ENCODE measurements at places on chromosomes 5 and 9. TPM values are rescaled to one million over a fixed set of nuclear protein-coding genes. Genes with fewer than 3 reads are reported as not detected.

DNA sequence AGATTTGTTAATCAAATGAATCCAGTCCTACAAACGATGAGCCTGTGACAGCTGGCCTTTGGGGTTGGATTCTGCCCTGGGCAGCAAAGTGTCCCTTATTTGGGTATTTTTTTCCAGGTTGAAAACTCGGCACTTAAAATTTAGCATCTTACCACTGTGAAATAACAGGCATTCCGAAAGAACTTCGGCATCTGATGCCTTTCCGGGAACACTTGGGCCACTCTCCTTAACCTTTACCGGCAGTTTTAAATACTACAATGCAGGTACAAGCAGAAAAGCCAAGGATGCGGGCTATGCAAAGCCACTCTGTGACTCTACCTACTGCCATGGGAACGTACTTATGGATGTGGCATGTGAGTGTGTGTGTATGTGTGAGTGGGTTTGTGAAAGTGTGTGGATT is 1.0 kb upstream of the RASGRF2 start:
- no peak for DNase-seq

GRCh38 chr9:90259311-90260246 is 383.0 kb downstream of the DIRAS2 start:
- no peak for DNase-seq

DNA sequence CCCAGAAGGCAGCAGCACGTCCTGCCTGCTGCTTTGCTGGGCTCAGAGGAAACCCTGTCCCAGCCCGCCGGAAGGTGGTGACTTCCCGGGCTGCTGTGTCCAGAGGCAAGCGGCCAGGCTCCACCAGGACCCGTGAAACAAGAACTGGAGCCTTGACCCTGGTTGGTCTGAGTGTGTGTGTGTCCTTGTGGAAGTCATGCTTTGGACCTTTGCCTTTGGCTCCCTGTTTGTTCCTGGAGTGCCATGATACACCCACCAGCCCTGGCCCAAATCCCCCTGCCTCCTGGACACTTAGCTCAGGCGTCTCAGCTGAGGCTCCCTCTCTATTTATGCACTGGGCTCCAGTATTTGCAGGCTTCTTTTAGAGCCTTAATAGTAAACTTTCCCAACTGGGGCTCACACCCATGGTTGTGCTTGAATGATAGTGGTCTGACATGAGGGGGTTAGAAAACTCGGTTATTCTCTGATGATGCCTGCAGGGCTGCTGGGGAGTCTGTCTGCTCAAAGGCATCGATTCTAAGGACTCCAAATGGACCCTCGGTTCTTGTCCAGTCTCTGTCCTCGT is 72.2 kb downstream of the C9orf50 start:
- no peak for DNase-seq

DNA sequence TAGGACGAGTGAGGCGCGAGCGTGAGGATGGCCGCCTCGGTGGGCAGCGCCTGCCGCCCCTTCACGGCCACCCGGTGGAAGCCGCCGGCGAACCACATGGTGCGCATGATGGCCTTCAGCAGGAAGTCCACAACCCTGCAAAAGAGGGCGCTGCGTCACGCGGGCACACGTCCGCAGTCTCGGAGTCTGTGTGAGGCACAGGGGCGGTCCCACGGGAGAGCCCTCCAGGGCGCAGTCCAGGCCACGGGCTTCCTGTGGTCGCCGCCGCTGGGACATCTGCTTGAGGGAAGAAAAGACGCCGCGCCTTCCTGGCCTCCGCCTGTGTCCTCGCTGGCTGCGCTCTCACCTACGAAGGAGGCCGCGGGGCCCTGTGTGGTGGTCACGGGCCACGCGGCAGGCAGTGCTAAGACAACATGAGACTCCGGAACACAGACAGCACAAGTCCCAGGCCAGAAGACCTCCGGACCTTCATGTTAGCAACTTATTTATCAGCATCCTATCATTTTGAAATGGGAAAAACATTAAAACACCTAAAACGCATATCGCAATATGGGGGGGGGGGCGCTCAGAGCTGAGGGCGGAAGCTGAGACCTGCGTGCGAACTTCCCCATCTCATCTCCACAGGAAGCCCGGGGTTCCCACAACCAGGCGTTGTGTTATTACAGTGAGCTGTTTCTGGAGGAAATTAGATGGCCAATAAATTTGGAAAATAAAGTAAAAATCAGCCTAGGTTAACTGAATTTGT is 28.8 kb downstream of the LPCAT1 start:
- DNase-seq: no peak

DNA sequence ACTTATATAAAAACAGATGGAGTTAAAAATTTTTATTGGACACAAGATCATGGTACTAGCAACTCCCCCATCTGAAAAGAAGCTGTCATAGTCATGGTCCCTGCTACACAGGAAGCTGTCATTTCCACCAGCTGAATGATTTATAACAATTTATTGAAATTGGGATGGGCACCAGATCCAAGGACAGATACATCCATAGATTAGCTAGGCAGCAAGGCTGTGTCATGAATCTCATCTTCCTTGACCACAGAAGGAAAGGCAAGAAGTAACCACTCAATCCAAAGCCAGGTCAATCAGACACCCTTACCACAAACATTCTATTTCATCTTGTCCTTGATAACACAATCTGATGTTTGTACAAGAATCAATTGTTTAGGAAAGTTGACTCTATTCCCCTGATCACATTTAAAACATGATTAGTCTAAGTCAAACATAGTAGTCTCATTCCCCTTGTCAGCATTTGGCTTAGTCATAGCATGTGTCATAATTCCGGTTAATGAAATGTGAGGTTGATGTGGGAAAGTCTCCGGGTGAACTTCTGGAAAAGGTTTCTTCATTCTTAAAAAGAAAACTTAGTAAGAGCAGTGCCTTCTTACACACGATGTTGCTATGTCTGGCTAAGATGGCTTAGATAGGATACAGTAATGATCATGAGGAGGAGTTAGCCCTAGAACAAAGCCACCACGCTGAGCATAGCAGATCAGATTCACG is 462.6 kb upstream of the PAPPA start:
- no peak for DNase-seq

DNA sequence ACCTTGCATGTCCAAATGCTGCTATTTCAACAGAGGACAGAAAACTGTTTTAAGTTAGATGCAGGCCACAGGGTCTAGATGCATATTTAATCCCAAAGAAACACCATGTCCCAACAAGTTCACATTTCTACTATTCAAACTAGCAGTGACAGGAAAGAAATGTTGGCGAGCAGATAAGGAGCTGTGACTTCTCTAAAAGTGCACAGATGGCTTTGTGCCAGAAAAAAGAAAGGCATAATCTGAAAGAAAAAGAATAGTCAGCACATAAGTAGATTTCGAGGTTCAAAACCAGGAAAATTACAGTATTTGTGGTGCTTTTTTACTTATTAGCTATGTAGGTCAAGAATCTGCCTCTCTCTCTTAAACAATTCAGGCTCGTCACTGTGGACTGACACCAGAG is 178.3 kb downstream of the DNAH5 start:
- no peak for DNase-seq

DNA sequence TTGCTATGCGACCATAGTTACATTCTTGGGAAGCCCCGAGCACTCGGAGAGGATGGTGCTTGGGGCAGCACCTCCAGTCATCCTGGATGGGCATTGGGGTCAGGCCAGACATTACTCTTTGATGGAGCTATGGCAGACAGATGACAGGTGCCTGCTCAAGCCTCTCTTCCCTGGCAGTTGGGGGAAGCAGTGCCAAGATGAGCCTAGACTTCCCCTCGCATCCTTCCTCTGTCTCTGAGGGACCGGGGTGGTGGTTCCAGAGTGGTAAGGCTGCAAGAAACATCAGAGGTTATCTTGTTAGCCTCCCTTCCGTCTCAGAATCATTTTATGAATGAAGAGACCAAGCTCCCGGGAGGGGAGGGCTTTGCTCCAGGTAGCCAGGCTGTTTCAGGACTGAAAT is 2.8 kb upstream of the HMCN2 start:
- no peak for DNase-seq

GRCh38 chr9:70868041-70868440 is 253.4 kb downstream of the TRPM3 start:
- no peak for DNase-seq

DNA sequence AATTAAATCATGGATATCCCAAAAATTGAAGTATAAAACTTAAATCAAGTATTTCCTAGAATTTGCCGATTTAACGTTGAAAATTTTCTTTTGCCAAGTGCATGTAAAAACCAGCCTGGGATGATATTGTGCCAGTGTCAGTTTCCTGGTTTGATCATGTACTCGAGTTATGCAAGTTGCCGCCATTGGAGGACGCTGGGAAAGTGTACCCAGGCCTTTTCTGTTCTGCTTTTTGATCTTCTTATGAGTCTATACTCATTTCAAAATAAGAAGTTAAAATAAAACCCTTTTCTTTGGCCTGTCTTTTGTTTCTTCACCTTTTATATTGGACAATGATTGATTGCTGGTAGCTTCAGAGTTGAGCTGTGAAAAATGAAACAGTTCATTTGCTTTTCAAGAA is 93.1 kb upstream of the NFIL3 start:
- DNase-seq: no peak

- no peak for DNase-seq
Observed at GRCh38 chr5:9877488-9877887, 247.3 kb upstream of the TAS2R1 start.

- DNase-seq: no peak
Observed at GRCh38 chr5:148827723-148828122, 1.3 kb downstream of the ADRB2 start.

- no peak for DNase-seq
Observed at GRCh38 chr5:170749911-170750431, 33.6 kb upstream of the GABRP start.

- DNase-seq: no peak
Observed at GRCh38 chr5:157026789-157027424, 32.0 kb downstream of the HAVCR1 start.

GRCh38 chr9:34419716-34420504 is 38.5 kb downstream of the FAM219A start:
- DNase-seq: no peak

GRCh38 chr5:127419683-127420257 is 97.7 kb upstream of the PRRC1 start:
- no peak for DNase-seq

DNA sequence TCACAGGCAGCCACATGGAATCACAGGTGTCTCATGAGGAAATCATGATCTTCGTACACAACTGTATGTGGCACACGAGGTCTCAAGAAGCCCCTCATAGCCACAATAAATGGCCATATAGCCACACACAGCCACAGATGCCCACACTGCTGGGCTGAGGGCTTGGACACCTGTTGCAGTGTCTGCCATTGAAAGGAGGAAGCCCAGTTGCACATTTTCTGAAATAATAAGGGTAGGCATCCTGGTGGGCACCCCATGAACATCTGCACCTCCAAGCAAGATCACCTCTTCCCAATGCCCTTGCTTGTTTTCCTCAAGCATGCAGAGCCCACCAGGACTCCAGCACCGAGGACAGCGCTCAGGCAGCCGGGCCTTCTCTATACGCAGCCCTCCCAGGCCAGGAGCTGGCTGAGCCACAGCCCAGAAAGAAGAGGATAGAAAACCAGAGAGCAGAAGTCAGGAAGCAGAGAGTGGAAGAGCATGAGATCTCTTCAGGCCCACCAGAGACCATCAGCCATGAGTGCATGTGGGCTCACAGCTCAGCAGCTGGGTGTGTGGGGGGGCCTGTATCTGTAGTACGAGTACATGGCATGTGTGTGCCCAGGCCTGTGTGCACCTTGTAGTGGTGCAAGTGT is 1.0 kb upstream of the ACSL6 start:
- DNase-seq: peak; percentile 25

GRCh38 chr9:116020146-116020545 is 133.4 kb upstream of the PAPPA start:
- no peak for DNase-seq

GRCh38 chr5:149898811-149899210 is 45.8 kb downstream of the PDE6A start:
- DNase-seq: no peak

DNA sequence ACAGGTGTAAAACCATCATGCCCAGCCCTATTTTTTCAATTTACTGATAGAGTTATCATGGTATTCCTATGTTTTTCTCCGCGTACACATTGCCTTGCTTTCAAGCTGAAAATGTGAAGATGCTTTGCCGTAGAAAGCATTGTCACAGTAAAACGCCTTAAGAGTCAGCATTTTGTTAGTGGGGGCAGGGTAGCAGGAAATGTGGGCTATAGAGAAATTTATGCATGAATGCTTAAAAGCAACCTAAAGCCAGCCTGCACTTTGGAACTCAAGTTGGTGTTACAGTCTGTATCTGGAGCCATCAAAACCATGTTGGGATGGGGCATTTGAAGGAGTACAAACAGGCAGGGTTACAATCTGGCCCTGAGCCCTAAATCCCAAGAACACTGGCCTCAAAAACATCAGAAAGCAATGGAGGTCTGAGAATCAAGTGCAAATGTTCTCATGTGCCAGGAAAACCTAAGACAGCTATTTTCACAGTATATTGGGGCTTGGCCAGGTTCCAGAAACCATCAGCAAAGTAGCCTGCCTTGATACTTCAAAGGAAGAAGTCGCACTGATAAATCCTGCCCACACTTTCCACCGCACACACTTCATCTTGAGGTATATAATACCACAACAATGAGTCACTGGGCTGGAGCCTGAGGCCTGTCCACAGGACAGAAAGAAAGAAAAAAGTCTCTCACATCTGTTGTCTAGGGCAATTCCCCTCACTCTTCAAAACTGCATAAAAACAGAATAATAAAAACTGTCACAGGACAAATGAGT is 313.8 kb downstream of the ENC1 start:
- DNase-seq: peak; percentile 51

DNA sequence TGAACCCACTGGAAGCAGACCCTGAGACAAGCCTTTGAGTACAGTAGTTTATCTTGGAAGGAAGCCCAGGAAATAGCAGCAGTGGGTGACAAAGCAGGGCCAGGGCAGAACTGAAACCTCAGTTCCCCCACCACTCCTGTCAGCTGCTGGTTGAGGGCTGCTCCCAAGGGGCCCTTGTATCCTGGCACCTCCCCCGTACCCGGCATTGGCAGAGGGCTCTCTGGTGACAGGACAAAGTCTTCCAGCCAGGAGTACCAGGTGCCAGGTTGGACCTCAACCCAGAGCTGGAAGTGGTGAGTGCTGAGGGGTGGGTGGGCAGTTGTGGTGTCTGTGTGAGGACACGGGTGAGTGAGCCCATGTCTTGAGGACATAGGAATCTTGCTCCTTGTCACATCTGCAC is 123.3 kb downstream of the PHF2 start:
- no peak for DNase-seq

- no peak for DNase-seq
Observed at GRCh38 chr9:97753975-97754374, 56.8 kb upstream of the XPA start.

GRCh38 chr5:147487031-147487750 is 22.7 kb downstream of the DPYSL3 start:
- DNase-seq: no peak

Gene THBS4
- 2.8 TPM for polyA plus RNA-seq

Gene DOCK8
- polyA plus RNA-seq: 5.2 TPM

Gene SYNPO
- polyA plus RNA-seq: 47.2 TPM

Gene NIPAL4
- 14.6 TPM for polyA plus RNA-seq

Gene SLC34A1
- 0.04 TPM for polyA plus RNA-seq

Gene OR1L4
- not detected for polyA plus RNA-seq

Gene ATOX1
- polyA plus RNA-seq: 121 TPM

Gene CXCL14
- polyA plus RNA-seq: 107 TPM

Gene MAP1B
- 35.2 TPM for polyA plus RNA-seq

Gene TNFSF15
- 0.92 TPM for polyA plus RNA-seq

Gene PLK2
- polyA plus RNA-seq: 27.6 TPM

Gene ACOT12
- polyA plus RNA-seq: 0.05 TPM

Gene TXNDC8
- polyA plus RNA-seq: not detected

Gene EPB41L4B
- 1.2 TPM for polyA plus RNA-seq

Gene GFI1B
- 0.04 TPM for polyA plus RNA-seq

Gene TMCO6
- polyA plus RNA-seq: 22.3 TPM

Gene CYLC2
- not detected for polyA plus RNA-seq

Gene PNPLA7
- 6.4 TPM for polyA plus RNA-seq

Gene CCL27
- polyA plus RNA-seq: 0.32 TPM
